ENCODE measurements at places on chromosomes 11 and 22.

DNA sequence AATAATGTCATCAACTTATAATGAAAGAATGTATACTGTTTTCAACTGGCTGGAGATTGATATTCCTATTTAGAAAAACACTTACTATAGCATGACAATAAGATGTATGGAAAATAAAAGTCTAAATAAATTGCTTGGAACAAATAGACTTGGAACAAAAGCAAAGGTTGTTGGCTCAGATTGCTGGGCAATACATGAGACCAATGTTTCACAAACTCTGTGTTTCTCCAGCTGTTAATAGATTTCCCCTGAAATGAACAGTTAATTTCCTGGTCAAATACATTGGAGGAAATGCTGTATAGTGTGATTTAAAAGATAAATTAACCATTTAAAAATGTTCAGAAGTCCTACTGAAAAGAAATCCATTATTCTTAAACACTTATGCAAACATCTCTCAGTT lies 40.1 kb upstream of the CTSC start:
- DNase-seq: no peak

DNA sequence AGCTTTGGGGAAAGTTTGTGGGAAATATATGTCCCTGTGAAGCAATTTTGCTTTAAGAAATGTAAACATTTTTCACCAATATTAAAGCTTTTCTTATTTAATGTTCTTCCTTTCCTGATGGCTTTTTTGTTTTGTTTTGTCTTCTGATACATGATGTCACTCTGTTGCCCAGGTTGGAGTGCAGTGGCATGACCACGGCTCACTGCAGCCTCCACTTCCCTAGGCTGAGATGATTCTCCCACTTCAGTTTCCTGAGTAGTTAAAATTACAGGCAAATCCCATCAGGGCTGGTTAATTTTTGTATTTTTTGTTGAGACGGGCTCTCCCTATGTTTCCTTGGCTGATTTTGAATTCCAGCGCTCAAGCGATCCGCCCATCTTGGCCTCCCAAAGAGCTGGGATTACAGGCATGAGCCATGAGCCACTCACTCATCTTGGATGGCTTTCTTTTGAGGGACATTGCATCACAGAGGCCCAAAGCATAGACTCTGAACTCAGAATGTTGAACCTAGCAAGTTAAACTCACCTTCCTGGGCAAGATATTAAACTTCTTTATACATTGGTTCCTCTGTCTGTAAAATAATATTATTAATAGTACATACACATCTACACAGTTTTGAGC lies 651 bp upstream of the CARD16 start:
- no peak for DNase-seq

DNA sequence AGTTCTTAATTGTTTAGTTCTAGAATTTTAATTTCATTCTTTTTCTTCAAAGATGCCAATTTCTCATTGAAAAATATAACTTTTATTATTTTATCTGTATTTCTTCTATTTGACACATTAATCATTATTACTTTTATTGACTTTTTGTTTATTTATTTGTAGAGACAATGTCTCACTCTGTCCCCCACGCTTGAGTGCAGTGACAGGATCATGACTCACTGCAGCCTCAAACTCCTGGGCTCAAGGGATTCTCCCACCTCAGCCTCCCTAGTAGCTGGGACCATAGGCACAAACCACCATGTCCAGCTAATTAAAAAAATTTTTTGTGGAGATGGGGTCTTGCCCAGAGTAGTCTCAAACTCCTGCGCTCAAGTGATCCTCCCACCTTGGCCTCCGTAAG lies 30.3 kb upstream of the FBLN1 start:
- DNase-seq: no peak

GRCh38 chr22:39297490-39298240 lies 21.8 kb downstream of the RPL3 start:
- DNase-seq: no peak

DNA sequence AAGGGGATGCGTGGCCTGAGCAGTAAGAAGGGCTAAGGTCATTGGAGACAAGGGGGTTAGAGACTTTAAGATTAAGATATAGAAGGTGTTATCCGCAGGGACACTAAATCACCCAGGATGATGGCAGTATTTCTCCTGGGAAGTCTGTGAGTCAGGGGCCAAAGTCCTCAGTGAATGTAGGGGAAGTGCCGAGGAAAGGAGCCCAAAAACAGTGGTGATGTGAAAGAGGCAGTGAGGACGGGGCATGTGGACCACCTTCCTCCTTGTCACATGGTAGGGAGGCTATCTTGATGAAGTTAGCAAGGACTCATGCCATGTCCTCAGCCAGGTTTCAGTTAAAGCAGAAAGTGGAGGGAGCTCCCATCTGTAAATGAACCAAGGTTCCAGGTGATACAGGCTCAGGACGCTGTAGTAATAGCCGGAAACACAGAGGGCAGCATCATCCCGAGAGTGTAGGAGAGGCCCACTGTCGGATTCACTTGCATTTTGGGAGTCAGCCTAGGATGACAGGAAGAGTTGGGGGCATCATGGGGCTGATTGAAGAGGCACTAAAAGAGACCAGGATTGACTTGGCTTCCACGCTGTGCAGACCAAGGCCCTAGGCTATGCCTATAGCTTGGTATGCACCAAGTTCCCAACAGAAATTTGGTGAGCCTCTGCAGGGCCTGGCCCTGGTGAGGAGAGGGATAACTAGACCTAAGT lies 33.5 kb downstream of the WEE1 start:
- no peak for DNase-seq

DNA sequence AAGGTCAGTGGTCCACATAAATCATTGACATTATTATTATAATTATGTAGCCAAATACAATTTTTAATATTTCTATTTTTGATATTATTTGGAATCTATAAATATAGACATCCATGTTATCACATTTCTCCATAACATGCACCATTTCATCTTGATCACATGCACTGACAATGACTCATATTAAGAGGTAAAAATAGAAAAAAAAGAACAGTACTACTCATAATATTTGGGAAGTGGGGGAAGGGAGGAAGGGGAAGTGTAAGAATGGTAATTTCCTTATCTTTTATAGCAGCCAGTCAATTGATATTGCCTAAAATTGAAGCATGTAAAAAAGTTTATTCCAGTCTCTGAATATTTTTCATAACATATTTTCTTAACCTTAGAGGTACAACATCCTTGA lies 72.3 kb downstream of the ADM start:
- no peak for DNase-seq

- no peak for DNase-seq
Observed at GRCh38 chr11:73145986-73146575, 4.0 kb upstream of the FCHSD2 start.

DNA sequence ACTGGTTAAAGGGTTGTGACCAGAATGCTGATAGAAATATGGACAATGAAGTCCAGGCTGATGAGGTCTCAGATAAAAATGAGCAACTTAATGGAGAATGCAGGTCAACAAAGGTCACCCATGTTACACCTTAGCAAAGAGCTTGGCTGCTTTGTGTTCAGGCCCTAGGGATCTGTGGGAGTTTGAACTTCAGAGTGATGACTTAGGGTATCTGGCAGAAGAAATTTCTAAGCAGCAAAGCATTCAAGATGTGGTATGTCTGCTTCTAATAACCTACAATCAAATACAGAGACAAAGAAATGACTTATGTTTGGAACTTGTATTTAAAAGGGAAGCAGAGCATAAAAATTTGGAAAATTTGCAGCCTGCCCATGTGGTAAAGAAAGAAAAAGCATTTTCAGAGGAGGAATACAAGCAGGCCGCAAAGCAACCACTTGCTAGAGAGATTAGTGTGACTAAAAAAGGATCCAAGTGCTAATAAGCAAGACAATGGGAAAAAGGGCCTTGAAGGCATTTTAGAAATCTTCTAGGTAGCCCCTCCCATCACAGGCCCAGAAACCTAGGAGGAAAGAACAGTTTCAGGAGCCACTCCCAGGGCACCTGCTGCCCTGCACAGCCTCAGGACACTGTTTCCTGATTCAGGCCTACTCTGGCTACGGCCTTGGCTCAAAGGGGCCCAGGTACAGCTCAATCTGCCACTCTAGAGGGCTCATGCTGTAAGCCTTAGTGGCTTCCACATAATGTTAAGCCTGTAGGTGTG lies 41.3 kb downstream of the TNKS1BP1 start:
- no peak for DNase-seq

- peak; percentile 56 for DNase-seq
Observed at GRCh38 chr11:125062931-125063428, at the start of gene SLC37A2. Gene SLC37A2, plus strand, starts transcription at chr11:125063305. Its CDS starts 63 bp downstream, at chr11:125063368.

DNA sequence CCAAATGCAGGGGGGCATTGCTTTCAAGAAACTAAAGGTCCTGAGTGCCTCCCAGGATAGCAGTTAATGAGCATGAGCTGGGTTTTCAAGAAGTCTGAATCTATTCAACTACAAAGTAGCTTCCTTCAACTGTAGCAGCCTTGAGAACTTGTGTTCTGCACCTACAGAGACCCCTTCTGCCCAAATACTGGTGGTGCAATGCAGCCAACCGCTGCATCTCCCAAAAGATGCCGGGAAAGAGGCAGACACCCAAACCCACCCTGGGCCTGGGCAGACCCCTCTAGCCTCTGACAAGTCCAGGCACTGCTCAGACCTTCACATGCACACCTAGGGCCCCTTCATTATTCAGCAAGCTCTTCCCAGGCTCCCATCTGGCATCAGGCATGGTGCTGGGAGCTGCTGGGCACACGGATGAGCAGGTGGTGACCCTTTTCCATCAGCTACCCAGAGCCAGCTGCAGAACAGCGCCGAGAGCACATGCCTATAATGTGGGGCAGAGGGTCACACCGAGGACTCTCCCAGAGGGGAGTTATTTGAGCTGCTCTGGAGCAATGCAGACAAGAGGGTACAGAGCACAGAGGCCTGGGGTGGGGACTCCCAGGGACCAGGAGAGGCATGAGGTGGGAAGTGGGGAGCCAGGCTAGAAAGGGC lies 44.9 kb upstream of the ETS1 start:
- peak; percentile 45 for DNase-seq

DNA sequence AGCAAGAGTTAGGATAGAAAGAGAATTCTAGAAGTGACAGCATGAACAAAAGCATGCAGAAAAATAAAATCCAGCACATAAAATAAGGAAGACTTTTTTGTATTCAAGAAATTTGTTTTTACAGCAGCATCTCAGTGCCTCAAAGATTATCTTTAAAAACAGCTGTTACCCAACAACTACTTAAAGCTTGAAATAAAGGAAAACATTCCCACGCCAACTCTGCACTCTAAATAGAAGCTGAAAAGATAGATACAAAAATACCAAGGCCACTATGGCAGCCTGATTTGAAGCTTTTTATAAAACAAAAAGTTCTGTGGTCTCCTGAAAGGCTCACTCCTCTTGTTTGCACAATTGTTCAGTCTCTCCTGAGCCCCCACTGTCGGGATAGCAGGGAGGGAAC lies 83.6 kb upstream of the LRRC55 start:
- no peak for DNase-seq

DNA sequence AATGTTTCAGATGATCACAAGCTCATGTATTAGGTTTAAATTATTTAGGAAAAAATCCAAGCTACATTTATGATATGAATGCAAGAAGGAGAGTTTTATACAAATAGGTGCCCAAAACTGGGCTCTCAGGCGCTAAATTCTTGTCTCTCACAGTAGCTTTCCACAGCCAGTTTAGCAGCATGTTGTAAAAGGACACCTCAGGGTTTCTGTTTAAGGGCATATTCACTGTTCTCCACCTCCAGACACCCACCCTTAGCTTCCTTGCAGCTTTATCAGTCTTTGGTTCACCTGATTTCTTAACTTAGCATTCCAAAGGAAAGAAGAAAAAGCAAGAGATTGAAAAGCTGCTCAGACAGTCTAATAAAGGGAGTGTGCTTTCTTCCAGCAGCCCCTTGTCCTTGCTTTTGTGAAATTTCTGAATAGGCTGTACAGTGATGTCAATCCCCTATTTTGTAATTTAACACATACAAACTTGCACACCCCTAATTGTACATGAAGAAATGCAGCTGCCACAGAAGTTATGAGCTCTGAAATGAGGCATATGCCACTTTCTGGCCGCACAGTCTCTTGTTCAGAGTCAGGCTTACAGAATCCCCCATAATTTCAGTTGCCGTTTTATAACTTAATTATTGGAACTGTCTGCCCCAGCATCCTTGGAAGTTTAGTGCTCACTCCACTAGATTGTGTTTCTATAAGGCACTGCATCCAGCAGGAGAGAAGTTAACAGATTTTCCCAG lies 262.1 kb downstream of the DDX10 start:
- no peak for DNase-seq

- DNase-seq: no peak
Observed at GRCh38 chr11:127643268-127644058, 642.9 kb upstream of the KIRREL3 start.

GRCh38 chr22:19745155-19746101 lies 15.2 kb upstream of the TBX1 start:
- DNase-seq: no peak

- DNase-seq: no peak
Observed at GRCh38 chr11:21564833-21565682, 627.8 kb upstream of the ANO5 start.

- DNase-seq: no peak
Observed at GRCh38 chr22:46851311-46851710, 88.9 kb downstream of the TBC1D22A start.

DNA sequence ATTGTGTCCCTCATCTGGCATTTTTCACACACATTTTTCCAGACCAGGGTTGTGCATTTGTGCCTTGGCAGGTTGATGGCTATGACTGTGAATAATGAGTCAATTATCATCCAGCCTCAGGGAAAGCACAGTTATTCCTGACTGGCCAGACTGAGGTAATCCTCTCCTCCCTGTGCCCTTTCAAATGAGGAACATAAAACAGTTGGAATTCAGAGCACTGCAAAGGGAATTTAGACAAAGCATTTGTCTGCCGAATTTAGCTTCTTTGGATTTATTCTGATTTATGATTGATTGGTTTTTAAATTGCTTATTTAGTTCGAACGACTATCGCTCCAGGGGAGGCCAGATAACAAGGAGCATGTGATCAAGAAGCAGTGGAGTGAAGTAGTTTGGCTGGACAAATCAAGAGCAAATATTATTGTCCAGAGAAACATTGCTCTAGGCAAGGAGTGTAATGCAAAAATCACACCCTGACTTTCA lies 30.8 kb upstream of the RAG2 start:
- no peak for DNase-seq

DNA sequence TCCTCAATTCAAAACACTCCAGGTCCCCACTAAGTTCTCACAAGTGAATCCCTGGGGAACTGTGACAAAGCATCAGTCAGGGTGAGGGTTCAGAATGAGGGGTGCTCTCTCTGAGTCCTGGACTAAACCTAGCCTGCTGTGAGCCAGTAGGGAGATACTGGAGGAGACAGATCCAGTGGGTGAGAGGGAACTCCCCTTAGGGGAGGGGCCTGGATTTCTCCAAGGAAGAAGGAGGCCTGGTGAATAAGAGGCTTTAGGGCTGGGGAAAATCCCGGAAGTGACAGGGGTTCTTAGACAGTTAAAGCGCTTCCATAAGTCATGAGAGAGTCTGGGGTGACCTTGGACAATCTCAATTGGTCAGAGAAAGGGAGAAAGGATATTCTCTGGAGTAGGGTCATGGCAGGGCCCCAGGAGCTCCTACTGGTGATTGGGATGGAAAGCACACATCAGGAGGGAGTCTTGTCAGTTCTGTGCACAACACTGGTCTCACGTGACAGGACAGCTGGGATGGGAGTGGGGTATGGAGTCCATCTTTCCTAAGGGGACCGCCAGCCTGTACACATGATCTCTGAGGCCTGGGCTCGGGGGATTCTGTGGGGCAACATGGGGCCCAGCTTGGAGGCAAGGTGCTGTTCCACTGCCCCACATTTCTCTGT lies 1.5 kb downstream of the TBC1D10A start:
- DNase-seq: peak; percentile 88

- no peak for DNase-seq
Observed at GRCh38 chr11:113006896-113007445, 45.8 kb downstream of the NCAM1 start.

GRCh38 chr11:116782728-116783127 lies 5.1 kb downstream of the ZPR1 start:
- DNase-seq: no peak
